Kidney tubule cell (primary cell): ENCODE measurements at places on chromosomes 3 and 15.
A peak's percentile ranks its signal among the peaks of the same experiment; 100 is the strongest.

- DNase-seq, result no peak
These were observed 49.0 kb upstream of the FURIN start for GRCh38 chr15:90819390-90819789.

DNA sequence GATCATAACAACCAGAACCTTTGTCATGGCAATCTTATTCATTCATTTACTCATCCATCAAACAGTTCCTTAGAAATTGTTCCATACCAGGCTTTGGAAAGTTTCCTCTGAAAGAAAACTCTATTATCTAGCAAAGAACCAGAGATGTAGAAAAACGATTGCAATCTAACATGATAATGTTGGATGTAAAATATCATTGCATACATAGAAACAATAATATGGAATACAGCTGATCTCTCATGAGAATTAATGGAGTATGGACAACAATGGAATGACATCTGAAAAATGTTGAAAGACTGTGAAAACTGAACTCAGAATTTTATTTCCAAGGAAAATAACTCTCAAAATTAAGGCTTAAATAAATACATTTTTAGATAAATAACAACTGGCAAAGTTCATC lies 665.4 kb downstream of the NLGN1 start:
- DNase-seq, result no peak

GRCh38 chr3:44334326-44334725 lies 4.2 kb upstream of the TCAIM start:
- DNase-seq, result no peak

DNA sequence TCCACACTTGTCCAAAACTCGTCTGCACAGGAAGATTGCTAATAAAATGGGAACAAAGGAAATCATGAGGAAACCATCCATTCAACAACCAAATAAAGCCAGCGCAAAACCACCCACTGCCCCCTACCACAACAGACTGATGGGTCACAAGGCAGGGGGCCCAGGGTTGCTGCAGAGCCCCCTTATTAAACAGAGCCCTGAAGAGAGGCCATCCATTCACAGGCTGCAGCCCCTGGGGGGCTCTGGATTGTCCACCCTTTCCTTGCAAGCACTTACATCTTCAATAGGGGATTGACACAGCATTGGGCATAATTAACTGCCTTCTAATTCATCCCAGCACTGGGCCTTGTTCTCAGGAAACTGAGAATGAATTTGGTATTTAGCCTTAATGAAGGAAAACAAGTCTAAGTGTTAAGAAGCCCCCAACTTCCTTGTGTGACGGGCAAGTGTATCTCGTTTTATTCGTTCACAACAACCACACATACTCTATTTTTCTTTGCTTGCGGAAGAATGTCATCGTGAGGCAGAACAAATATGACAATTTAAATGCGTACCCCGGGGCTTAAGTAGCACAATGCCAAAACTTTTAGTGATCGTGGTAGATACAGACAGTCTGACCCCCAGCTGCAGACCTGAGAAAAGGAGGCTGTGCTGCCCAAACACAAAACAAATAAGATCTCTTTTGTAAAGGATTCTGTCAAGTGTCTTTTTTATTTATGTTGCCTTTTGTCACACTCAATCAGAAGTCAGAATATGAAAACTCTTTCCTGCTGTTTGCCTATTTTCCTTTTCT lies 144.0 kb downstream of the SEMA6D start:
- DNase-seq, result no peak

DNA sequence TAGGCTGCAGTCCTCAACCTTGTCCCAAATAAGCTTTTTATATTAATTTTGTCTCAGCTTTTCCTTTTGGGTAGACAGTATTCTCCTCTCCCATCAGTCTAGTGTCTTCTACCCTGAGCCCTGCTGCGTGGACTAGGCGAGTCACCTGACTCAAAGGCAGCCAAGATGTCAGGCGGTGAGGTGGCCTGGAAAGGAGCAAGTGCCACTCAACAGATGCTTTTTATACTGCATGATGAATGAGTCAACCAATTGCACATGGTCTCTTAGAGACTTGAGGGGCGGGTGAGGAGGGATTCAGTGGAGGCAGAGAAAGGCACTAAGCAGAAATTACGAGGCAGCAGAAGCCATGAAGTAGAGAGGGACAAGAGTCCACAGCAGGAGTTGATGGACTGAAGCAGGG lies 95.9 kb downstream of the FRMD4B start:
- DNase-seq, result peak; percentile 13

DNA sequence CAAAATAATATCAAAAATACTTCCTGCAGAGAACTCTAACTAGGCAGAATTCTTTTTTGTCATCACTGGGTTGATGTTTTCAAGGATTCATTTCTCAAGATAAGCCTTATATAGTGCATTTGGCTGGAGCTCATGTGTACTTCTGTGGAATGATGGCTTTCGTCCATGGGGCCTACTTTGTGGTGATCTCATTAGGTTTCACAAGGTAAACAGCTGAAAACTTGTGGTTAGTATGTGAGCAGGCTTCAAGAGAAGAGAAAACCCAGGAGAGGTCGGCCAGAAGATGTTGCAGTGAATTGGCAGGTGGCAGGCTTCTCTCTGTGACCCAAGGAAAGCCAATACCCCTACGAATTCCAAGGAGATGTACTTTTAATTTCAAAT lies 121.4 kb upstream of the PHLDB2 start:
- peak; percentile 89 for DNase-seq

- no peak for DNase-seq
These were observed 237.2 kb downstream of the MBNL1 start for GRCh38 chr3:152505926-152506325.

GRCh38 chr15:57158589-57158988 lies 217.7 kb upstream of the CGNL1 start:
- DNase-seq, result peak; percentile 63

GRCh38 chr3:159443266-159443665 lies 545.4 kb upstream of the IL12A start:
- DNase-seq, result no peak

GRCh38 chr3:117101697-117102096 lies 392.1 kb downstream of the TUSC7 start:
- DNase-seq, result no peak

DNA sequence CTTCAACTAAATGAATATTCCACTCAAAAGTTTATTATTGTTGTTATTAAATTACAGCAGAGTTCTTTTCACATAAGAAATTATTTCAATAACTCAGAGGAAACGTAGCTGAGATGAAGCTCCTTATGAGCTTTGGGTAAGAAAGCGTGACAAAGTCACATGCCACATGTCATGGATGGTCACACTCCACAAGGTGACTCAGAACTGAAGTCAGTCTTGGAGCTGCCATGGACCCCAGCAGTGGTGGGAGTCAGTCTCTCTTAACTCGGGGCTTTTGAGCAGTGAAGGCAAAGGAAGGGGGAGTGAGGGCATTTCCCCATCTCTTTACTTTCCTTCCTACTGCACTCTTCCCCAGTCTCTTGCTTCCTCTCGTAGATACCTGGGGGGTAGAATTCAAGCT lies 87.5 kb upstream of the FAM3D start:
- peak; percentile 38 for DNase-seq

DNA sequence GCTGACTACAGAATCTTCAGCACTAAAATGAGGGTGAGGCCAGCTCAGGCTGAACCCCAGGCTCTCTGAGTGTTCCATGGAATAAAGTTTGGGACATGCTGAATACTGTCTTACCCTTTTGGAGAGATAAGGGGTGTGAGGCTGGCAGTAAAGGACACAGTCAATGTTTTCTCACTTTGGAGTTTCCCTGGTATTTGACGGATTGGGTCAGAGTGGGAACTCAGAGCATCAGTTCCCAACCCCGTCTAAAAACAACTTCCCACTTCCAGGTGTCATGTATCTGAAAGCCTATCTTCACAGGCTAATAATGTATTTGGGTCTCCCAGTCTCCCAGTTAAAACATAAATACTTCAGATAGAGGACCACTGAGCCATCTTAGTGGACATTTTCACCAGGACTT lies 180.7 kb downstream of the TLE3 start:
- DNase-seq, result no peak

DNA sequence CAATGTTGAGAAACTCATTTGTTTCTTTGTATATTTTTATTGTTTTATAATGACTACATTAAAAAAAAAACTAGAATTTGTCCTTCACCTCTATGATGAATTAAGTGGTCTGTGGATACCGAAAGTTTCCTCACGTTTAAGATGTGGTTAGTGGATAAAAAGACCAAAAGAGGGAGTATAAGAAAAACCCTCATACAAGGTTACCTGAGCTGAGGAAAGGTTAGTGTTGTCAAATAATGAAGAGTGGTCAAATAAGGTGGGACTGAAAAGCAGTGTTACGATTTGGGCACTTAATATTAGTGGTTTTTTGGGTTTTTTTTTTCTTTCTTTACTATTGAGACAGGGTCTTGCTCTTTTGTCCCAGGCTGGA lies 21.2 kb downstream of the RASA2 start:
- DNase-seq, result no peak

- peak; percentile 77 for DNase-seq
These were observed 5.7 kb downstream of the SMAD3 start for GRCh38 chr15:67070892-67071664.

- DNase-seq, result peak; percentile 94
These were observed 124.1 kb downstream of the GADL1 start for GRCh38 chr3:30770387-30770786.

GRCh38 chr3:27659279-27660021 lies 62.7 kb downstream of the EOMES start:
- DNase-seq, result peak; percentile 65

- DNase-seq, result peak; percentile 95
These were observed at the start of the genes BBS4 and HIGD2B for GRCh38 chr15:72685925-72686794. Gene BBS4, plus strand, starts transcription at chr15:72686207. Its CDS starts 21 bp downstream, at chr15:72686228. Gene HIGD2B, minus strand, starts transcription at chr15:72686182. Its CDS starts 9,808 bp downstream, at chr15:72676374.

- DNase-seq, result no peak
These were observed 277.6 kb upstream of the STT3B start for GRCh38 chr3:31255007-31255581.

GRCh38 chr3:46500656-46501635 lies 3.2 kb downstream of the RTP3 start:
- DNase-seq, result no peak

DNA sequence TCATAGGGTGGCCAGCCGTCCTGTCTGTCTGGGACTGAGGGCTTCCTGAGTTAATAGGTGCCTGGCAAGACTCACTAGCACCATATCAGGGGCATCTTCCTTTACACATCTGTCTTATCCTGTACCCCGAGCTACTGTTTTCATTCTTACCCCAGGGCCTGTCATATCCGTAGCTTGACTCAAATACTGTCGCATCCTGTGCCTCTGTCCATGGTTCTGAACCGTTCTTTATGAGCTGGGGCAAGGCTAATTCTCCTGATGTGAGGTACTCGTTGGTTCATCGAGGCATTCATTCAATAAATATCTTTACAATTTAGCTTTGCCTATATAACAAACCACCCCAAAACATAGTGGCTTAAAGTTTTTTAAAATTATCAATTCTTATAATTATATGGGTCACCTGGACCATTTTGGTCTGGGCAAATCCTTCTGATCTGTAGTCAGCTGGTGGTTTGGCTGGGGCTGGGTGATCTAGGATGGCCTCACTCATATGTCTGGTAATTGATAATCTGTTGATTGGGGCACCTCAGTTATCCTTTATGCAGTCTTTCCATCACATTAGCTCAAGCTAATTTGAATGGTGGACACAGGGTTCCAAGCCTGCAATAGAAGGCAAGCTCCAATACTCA lies 121.2 kb downstream of the TLE3 start:
- DNase-seq, result peak; percentile 49

DNA sequence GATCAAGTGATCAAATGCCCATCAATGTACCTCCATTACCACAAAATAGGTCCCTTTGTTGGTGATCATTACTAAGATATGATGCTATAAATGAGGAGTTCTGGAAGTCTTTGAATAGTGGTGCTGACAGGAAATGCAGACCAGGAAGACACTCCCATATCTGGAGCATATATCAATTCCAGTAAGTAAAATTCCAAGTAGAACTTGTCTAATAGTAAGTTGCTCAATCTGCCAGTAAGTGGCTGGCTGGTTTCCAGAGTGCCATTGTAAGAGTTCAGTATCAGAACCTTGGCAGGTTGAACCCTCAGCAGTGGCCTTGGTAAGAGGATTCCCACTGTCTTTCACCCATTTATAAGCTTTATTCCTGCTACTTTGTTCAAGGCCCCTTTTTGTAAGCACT lies 379.9 kb upstream of the RBMS3 start:
- DNase-seq, result no peak

- DNase-seq, result no peak
These were observed 52.1 kb upstream of the FGD5 start for GRCh38 chr3:14766428-14767244.

DNA sequence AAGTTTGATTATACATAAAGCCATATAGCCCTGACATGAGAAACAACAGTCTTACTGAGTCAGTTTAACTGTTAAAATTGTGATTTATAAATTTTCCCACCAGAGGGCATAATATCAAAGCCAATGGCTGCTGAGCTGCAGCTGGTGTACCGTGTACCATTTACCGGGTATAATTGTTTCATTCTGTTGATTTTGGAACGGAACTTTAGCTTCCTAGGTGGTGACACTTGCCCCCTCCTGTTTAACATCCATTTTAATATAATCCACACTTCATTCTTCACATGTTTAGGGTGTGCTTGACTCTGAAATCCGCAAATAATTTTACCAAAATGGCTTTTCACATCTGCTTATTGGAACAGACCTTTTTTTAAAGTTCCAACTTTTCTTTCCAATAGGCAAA lies 72.8 kb downstream of the SLC9A9 start:
- DNase-seq, result peak; percentile 43
